ENCODE measurements at places on chromosomes 5 and 9.

DNA sequence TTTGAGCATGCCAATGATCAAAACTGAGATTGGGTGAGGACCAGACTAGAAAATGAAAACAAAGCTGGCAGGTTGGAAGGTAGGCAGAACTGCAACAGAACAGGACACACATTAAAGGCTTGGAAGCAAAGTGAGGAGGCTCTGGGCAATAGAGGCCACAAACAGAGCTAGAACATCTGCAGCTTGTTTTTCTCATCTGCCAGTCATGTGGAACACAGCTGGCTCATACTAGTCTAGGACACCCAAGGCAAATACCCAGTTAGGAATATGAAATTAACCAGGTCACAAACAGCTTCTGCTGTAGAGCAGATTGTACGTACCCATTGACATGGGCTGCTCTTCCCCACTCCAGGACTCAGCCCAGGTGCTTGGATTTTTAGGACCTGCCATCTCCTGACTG, 61.7 kb downstream of the SPEF2 start:
- DNase-seq, result no peak

DNA sequence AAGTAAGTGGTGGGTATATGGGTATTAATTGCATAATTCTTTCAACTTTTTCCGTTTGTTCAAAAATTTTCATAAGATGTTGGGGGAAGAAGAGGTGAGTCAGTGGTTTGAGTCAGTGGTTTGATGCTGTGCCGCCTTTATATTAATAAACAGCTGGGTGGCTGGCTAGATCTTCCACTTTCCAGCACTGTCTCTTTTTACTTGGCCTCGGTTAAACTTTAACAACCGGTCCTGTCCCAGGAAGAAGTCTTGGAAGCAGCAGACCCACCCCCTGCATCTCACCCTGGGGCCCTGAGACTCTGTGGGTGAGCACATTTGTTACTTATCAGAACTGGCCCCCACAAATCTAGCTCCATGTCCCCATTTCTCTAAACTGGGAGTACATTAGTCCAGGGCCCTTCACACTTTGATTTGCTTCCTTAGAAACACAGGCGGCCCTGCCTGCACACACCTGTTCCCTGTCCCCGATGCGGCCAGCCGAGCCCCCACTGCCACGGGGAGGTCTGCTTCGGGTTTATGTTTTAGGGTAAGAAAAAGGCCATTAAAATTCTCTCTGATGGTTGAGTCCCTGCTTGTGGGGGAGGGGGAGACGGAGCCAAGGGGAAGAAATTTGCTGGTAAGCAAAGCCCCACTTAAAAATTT, 90.7 kb downstream of the PTCH1 start:
- DNase-seq, result peak; percentile 47

DNA sequence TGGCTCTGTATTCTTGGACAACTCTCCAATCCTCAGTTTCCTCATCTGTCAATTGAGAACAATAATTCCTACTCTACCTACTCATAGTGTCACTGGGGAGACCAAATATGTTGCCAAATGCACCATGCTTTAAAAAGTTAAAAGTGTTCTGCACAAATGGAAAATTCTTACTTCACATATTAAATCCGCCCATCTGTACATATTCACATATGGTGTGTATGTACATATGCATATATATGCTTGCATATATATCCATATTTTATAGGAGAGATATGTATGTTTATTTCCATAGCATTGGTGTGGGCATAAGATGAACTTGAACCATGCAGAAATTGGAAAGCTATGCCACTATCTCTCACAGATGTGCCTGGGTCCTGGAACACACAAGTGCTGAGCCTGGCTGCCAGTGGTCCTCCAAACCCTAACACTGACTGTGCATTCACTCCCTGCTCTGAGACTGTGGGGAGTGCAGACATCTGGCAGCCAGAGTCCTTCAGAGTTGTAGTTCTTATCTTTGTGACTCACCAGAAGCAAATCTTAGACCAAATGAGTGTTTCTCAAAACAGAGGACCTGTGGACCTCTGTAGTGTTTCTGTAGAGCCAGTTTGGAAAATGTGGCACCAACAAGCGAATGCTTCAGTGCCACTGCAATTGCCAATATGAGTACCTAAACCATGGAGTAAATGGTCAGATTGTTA, 168.7 kb downstream of the GRIA1 start:
- DNase-seq, result no peak

DNA sequence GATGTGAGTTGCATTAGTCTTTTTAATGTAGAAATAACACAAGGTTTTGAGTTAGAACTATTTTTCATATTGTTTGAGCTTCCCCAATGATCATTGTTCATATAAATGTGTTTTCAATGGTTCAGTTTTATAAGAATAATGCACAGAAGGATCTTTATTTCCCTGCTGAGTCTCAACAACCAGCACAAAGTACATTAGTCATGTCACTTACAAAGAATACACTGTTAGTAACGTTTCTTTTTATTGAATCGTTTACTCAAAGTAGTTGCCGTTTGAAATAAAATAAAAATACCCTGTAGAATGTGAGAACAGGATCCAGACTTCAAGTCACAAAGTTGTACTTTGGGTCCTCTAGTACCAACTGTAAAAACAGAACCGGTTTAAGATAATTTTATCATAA, 41.5 kb downstream of the ERCC8 start:
- no peak for DNase-seq

- DNase-seq, result peak; percentile 61
Observed at GRCh38 chr9:132488626-132489025, 78.6 kb downstream of the CFAP77 start.

DNA sequence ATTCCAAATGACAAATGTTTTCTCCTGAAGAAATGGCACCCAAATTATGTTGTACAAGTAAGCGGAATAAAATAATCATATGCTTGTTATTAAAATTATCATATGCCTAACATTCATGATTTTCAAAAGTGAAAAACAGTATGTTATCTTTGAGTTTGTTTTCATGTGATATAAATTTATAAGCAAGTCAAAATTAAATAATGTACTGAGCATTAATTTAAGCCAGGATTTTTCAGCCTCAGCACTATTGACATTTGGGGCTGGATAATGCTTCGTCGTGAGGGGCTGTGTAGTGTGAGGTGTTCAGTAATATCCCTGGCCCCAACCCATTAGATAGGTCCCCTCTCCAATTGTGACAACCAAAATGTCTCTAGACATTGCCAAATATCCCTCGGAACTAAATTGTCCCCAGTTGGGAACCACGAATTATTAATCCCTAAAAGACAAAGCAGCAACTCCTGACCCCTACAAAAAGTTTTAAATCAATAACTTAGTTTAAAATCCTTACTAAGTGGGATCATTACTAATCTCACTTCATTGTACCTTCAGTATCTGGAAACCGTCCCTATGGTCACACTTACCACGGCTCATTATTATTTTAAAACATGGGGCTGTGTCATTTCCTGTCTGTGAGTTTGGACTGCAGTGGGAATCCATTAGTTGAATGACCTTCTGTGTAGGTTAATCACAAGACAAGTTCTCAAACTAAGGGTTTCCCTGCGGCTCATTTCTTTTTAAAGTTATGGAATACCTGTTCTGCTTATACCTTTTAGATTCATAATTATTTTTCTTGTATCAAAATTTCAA, 1.3 kb upstream of the NNT start:
- no peak for DNase-seq

DNA sequence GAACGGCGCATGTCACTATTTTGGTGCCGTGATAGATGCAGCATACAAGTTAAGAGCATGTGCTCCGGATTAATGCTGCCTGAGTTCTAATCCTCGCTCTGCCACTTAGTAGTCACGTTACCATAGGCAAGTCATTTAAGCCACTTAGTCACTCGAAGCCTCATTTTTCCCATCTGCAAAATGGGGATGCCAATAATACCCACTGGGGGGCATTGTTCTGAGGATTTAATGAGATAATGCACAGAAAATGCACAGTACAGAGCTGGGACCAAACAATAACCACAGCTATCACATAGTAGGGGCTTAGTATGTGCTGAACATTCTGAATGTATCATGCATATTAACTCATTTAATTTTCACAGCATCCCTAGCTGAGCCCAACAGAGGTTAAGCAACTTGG, 9.1 kb downstream of the NIPAL4 start:
- no peak for DNase-seq

DNA sequence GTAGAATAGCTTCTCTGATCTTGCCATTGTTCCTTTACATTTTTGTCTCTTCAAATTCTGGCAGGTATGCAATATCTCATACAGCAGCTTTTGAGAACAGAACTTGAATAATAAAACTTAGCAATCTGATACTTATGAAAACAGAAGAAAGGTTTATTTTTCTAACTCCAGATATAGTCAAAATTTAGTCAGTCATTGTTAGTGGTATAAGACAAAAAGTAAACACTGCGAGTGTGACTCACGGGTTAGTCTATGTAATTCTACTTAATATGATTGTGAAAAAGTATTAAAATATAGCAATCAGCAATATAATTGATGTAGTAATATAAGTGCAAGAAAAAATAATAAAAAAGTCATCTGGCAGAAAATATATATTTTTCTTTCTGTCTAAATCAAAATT, 910.4 kb downstream of the DNAH5 start:
- DNase-seq, result no peak

GRCh38 chr9:27529316-27530278, at the start of gene MOB3B:
MOB3B (minus strand) TSS chr9:27529814; CDS start chr9:27455550, 74,264 bp downstream.
- DNase-seq, result peak; percentile 95

DNA sequence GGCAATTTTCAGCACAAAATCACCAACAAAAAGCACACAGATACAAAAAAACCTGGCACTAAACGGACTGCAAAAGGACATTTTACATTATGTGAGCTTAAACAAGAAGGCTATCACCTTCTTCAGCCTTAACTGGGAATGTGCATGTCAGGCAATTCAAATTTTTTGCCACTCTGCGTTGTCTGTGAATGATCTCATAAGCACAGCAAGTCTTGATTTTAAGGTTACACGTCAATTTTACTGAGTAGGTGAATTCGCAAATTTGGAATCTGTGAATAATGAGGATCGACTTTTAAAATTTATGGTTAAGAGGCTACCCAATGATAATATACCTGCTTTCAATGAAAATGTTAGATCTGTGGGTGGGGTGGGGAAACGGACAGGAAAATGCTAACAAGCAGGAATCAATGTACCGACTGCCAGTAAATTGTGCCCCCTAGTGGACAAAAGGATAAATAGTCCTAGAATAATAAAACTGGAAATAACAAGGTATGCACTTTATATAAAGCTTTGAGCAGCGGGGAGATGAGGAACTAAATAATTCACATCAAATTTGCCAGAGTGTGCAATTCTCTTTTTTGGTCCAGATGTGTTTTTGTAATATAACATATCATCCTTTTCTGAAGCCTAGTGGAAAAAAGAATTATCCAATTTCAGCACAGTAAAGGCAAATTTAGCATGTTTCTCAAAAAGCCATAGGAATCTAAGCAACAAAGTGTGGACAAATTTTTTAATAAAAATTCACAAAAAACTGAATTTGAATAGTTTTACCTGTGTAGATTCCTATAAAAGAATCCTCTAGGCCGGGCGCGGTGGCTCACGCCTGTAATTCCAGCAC, 20.5 kb downstream of the EQTN start:
- no peak for DNase-seq

DNA sequence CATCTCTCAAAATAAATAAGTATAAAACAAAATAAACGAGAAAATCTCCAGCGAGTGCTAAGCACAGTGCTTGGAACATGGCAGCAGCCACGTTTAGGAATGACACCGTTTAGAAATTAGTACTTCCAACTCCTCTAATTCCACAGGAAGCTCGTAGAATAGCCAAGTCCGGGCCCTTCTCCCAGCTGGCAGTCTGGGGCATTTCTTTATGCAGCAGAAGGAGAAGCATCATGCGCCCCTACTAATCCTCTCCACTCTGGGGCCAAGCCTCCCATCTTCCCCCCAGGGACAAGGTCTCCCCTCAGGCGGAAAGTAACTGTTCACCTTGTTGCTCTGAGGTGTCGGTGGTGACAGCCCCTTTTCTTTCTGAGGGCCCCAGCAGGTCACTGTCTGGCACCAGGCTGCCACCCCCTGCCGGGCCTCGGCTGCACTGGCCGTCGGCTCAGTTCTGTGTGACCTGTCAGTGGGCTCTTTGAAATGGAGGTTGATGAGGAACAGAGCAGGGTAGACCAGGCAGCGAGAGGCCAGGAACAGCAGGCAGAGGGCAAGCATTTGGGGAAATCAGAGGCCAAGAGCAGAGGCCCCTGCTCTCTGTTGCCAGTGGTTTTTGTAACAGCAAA, 113.5 kb upstream of the WWC1 start:
- no peak for DNase-seq

- DNase-seq, result no peak
Observed at GRCh38 chr9:110337727-110338126, at the start of gene TXNDC8. TXNDC8 (minus strand) TSS chr9:110337863.

DNA sequence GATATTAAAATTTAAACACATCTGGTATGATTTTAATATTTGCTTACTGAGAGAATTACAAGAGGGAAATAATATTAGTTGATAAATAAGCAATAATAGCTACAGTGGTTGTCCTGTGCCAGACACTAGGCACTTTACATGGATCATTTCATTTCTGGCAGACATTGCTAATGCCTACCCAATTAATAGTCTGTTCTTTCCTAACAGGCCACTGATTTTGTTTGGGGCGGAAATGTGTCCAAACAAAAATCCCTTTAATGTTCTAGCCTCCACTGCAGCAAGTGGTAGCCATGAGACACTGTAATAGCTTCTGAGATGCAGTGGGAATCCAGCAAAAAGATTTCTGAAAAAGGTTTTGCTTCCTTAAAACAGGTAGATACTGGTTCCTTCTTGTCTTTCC, 527.4 kb downstream of the CSNK1G3 start:
- DNase-seq, result no peak

DNA sequence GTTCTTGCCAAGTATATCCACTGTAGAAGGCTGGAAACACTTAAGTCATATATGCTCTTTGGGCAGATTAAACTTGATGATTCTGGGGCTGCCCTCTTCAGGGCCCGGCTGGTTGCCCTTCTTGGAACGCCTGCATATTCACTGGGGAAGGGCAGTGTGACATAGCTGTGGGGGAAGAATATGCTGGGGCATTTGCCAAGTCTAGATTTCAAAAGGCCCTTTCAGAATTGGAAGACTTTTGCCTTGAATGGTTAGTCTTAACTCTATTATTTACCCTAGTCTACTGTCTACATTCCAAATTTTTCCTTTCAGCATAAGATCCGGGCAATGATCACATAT, 161.2 kb upstream of the PITX1 start:
- DNase-seq, result no peak

GRCh38 chr5:17190242-17190778, 27.1 kb upstream of the BASP1 start:
- DNase-seq, result no peak
